Lung (tissue), 17 donors: ENCODE measurements at places on chromosomes 5 and 9.

GRCh38 chr5:117188211-117188610 lies 613.6 kb upstream of the SEMA6A start:
- DNase-seq, result no peak

GRCh38 chr9:3508078-3508431 lies 17.7 kb downstream of the RFX3 start:
- DNase-seq, result no peak

- DNase-seq, result no peak
These were observed 3.5 kb upstream of the LRRC14B start for GRCh38 chr5:187617-188451.

DNA sequence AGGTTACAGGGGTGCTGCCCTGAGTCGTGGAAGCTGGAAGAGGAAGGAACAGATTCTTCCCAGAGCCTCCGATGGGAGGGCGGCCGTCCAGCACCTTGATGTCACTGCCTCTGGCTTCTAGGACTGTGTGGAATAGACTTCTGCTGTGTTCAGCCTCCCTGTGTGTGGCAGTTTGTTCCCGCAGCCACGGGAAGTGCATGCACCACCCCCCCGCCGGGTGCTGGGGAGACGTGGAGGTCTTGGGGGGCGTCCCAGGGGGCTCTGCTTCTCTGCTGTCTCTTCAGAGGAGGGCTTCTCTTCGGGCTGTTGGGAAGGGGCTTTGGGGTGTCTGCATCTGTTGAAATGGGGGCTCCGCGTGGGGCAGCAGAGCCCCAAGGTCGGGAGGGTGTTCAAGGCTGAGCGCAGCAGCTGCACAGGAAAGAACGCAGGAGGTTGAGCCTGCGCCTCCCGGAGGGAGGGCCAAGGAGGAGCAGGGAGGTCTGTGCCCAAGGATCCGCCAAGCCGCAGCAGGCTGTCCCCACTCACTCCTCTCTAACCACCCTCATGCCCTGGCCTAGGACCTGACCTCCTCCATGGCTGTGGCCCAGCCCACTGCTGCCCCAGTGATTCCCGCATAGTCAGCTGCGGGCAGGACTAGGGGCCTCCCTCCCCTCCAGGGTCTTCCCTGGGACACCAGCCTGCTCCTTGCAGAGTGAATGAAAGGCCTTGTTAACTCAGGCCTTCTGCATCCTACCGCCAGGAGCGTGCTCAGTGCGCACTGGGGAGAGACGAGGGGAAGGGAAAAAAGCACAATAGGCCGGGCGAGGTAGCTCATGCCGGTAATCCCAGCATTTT lies 45.0 kb downstream of the ROPN1L start:
- DNase-seq, result no peak

DNA sequence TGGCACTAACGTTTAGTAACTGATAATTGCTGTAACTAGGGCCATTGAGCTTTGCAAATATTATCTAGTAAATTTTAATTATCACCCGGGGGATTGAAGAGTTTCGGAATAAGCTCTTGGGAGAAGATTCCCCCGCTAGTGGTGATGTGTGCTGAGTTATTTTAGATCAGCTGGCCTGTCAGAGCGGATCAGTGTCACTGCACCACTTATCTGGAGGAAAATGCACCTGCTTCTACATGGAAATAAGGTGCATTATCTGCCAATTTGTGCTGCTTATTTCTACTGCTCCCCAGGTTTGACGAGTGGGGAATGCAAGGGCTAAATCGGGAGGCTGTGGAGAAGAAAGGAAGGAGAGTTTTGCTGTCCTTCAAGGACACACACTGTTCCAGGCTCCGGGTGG lies 518.6 kb downstream of the TLE4 start:
- DNase-seq, result no peak

- DNase-seq, result no peak
These were observed 314.3 kb downstream of the EBF1 start for GRCh38 chr5:158785397-158785796.

DNA sequence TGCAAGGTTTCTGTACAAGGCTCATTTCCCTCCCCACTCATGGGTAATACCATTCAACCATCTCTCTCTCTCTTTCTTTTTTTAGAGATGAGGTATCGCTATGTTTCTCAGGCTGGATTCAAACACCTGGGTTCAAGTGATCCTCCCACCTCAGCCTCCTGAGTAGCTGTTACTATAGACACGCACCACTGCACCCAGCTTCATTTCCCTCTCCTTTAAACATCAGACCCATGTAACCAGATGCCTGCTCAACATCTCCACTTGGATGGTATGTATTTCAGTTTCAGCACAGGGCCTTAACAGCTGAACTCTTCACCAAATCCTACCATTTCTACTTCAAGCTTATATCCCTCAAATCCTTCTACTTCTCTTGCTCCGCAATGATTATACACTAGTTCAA lies 117.4 kb downstream of the SSBP2 start:
- no peak for DNase-seq

DNA sequence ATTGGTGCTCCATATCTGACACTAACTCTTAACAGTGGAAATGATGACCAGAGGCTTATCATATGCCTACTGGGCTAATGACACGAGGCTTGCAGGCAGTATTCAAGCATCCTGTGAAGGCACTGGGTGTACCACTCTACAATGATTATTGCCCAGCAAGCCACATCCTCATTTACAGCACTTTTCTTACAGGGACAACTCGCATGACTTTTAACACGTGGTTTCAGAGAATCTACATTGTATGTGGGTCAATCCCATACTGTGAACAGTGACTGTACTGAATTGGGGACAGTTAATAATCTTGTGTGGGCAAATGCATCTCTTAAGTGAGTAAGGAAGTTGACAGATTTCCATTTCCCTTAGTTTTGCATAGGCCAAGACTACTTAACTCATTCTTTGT lies 260.0 kb downstream of the TRPM3 start:
- DNase-seq, result no peak

DNA sequence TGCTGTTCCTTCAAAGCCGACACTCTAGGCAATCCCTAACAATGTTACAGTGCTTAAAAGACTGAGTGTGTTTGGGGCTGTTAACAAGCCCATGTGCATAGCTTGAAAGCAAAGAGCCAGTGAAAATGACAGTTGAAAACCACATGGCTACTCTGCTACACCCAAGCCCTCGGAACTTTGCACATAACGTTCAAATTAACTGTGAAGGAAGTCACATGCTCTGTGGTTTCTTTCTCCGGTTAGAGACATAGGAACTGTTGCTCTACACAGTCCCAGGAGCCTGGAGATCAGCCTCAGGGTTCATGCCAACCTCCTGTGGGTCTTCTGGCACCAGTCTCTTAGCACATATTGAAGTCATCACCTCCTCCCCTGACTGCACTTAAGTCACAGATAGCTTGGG lies 51.1 kb downstream of the C9orf152 start:
- no peak for DNase-seq
